ENCODE measurements at places on chromosomes 4 and X.

GRCh38 chr4:182856862-182857261, 60.3 kb downstream of the DCTD start:
- DNase-seq, result no peak

DNA sequence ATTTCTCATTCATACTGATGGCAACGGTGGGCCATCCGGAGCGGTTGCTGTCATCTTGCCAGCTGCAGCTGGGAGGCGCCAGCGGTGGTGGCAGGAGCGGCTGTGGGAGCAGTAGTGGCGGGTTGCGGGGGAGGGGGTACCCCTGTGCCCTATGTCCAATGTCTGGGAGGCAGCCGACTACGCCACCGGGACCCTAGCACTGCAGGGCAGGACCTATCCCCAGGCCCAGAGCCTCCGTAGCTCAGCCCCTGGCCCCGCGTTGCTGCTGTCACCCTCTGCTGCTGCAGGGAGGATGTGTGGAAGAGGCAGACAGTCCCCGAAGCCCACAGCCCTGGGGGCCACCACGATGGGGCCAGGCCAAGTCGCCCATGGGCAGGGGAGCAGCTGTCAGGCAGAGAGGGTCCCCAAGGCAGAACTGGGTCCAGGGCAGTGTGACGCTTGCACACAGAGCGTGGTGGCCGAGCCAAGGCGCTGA, 10.0 kb upstream of the SPP1 start:
- no peak for DNase-seq

DNA sequence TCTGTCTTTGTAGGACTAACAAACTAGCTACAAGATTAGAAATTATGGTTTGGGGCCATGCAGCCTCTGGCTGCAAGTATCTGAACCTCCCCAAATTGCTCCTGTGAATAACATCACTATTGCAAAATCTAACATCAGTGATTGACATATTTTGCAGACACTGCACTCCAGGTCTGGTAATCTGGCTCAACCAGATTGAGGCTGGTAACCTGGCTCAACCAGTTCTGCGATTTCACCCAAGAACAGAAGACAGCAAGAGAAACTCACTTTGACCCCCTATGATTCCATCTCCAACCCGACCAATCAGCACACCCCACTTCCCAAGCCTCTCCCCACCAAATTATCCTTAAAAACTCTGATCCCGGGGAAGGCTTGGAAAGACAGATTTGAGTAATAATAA, 20.9 kb downstream of the SPIN3 start:
- DNase-seq, result no peak

DNA sequence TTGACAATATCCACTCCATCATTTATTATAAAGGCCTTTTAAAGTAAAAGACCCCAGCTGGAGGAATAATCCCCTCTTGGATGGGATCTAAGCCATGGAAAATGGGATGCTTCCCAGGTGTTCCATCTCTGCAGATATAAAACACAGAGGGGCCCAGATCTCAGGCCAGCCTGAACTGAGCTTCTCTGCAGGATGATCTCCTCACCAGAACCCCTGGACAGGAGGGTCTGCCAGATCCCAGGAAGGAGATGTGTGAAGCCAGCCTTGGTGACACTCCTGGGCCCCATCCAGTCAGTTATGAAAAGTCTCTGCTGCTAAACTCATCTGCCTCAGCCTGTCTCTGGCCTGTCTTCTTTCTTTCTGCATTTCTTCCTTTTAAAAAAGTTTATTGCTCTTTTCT, 56.7 kb downstream of the HTRA3 start:
- DNase-seq, result no peak

GRCh38 chrX:42751573-42751972, 26.4 kb downstream of the PPP1R2C start:
- DNase-seq, result no peak

Data from activated CD4-positive, alpha-beta T cell treated with anti-CD3 and anti-CD28 coated beads, Interleukin-2, amount 50 U/mL, for 24 hours (primary cell).